ENCODE measurements at places on chromosomes 1 and 21.

DNA sequence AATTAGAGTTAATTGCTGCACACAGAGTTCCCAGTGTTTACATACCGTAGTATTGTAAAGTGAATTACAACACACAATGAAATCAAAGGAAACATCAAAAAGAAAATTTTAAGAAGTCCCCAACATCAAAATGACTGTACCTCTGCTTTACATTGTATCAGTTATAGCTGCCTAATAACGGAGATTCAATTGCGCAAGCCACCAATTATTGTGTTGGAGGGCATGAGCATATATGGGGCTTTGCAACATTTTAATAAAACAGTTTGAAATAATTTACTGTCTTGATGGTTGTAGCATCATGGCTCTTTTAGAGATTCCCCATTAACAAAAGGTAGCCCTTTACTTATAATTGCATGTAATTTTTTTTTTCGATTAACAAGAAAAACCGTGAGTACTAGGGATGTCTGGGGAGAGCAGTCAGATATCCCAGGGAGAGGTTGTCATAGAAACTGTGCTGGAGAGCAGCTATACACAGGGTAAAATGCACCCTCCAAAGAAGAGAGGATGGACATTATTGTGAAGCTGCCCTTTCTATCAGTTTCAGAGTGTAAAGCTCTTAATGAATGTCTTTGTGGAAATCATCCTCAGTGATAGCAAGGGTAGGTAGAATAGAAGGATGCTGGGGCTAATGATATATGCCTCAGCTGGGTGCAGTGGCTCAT, 55.9 kb upstream of the BTG3 start:
- DNase-seq: peak; percentile 74

DNA sequence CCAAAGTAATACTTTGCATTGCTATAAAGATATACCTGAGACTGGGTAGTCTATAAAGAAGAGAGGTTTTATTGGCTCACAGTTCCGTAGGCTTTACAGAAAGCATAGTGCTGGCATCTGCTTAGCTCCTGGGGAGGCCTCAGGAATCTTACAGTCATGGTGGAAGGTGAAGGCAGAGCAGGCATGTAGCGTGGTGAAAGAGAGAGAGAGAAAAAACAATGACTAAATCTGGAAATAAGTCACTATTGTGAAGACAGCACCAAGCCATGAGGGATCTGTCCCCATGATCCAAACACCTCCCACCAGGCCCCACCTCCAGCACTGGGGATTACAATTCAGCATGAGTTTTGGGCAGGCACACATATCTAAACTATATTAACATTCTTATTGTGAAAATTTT, 30.4 kb downstream of the SLC30A7 start:
- no peak for DNase-seq

- DNase-seq: no peak
Measured at GRCh38 chr1:165910764-165911421, 83.5 kb downstream of the UCK2 start.

DNA sequence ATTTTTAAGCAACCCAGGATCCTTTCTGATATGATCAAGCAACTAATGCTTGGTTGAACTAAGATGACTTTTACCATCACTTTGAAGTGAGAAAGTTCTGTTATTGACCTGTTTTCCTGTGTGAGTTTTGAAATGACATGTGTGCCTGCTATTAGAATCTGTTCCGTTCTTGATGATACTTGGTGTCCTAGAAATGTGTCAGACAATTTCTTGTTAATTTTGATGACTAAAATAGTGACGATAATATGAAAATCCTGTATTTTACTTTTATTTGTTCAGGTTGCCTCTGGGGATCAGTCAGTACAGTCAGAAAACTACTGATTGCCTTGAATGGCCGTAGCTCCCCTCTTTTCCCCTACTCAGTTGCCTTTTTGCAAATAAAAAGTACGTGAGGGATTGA, 228.0 kb downstream of the RYR2 start:
- no peak for DNase-seq

DNA sequence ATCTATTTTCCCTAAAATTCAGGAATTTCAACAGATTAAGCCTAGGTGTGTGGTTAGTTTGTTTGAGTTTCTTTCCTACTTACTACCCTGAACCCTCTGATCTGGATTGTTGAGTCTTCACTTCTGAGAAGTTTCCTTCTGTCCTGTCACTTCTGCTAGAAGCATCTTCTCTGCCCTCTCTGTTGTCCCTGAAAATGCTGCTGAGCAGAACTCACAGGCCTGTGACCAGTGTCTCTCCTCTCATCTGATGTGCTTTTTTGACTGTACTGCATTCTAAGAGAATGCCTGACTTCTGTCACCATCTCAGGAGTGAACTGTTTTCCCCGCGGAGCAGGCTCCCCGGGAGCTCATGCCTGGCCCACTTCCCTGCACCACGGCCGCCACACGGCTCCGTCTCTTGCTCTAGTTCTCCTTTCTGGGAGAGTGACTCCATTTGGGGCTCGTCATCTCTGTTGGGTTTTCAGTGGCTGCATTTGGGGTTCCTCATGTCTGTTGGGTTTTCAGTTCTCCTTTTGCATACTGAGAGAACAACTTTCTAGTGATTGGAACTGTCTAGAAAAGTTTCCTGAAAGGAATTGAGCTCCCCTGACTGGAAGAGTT, 77.9 kb downstream of the POFUT2 start:
- no peak for DNase-seq
